ENCODE measurements at places on chromosomes 11 and 22.

GRCh38 chr11:24872186-24872585 is 375.3 kb downstream of the LUZP2 start:
- no peak for DNase-seq

DNA sequence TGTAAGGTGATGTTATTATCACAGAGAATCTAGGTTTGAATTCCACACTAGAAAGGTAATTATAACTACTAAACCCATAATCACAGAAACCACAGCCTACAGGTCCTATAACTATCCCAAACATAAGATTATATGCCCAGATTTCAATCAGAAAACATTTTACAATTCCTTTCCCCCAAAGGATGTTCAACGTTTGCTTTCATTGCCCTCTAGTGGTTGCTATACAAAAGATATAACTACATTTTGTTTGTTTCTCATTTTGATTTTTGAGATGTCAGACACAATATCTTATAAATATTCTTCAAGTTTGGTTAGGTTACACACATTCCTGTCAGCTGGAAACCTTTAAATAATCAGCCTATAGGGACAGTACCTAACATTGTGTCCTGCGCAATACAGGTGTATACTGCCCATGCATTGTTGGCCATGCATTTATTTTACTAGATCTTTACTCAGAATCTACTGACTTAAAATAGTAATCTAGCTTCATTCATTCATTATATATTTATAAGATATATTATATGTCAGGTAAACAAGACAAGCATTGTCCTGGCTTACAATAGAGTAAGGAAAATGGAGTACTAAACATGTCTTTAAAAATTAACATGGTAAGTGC is 530.5 kb upstream of the CCDC90B start:
- DNase-seq: peak; percentile 14

GRCh38 chr22:30212363-30212995 is 34.1 kb downstream of the LIF start:
- peak; percentile 98 for DNase-seq

GRCh38 chr11:4626207-4627099 is 10.8 kb upstream of the OR51D1 start:
- DNase-seq: peak; percentile 8

- no peak for DNase-seq
These were observed 88.5 kb downstream of the TENM4 start for GRCh38 chr11:79352349-79352703.

DNA sequence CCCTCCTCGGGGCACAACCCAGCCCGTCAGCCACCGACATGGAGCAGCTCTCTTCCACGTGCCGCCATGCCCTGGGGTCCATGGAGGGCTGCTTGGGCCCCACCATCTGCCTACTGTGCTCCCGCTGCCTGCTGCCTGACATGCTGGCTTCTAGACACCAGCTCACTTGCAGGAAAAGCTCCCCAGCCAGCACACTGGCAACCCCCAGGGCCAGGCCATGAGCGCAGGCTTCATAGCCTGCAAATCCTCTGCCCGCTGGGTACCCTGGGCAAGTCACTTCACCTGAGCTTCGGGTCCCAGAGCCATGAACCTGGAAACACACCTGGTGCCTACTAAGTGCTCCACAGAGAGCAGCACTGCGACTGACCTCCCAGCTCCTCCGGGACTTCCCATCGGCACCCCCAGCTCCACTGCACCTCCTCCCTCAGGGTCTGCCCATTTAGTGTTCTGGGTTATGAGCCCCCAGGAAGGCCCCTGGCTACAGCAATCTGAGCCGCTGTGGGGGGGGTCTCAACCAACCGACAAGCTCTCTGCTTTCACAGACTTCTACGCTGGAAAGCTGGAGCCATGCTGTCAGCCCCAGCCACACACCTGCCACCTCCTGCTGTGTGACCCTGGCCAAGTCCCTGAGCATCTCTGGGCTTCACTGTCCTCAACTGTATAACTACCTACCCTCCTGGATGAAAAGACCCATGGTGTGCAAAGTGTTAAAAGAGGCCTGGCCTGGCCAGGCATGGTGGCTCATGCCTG is 139.2 kb downstream of the CRYBB2 start:
- DNase-seq: no peak

GRCh38 chr11:12818333-12819015 is 144.3 kb downstream of the TEAD1 start:
- DNase-seq: peak; percentile 90

- peak; percentile 87 for DNase-seq
These were observed 53.7 kb downstream of the PARVA start for GRCh38 chr11:12430954-12431595.

- DNase-seq: no peak
These were observed 17.0 kb downstream of the TNKS1BP1 start for GRCh38 chr11:57307666-57308270.

DNA sequence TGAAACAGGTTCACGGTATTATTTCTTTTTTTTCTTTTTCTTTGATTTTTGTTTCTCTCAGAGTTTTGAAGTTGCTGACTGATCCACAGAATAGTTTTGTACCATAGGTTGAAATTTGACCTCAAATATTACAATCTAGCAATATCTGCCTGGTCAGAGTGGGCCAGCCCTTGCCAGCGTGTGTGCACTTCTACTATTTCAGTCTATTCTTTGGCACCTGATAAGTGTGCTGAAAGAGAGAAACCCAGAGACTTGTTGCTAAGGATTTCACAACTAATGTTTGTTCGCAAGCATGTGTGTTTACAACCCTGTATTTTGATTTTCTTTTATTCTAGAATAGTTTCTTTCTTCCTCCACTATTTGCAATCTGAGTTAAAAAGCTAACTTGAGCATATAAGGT is 1125.2 kb upstream of the CNTN5 start:
- DNase-seq: no peak

- no peak for DNase-seq
These were observed 45.0 kb downstream of the PDE2A start for GRCh38 chr11:72629266-72629665.

DNA sequence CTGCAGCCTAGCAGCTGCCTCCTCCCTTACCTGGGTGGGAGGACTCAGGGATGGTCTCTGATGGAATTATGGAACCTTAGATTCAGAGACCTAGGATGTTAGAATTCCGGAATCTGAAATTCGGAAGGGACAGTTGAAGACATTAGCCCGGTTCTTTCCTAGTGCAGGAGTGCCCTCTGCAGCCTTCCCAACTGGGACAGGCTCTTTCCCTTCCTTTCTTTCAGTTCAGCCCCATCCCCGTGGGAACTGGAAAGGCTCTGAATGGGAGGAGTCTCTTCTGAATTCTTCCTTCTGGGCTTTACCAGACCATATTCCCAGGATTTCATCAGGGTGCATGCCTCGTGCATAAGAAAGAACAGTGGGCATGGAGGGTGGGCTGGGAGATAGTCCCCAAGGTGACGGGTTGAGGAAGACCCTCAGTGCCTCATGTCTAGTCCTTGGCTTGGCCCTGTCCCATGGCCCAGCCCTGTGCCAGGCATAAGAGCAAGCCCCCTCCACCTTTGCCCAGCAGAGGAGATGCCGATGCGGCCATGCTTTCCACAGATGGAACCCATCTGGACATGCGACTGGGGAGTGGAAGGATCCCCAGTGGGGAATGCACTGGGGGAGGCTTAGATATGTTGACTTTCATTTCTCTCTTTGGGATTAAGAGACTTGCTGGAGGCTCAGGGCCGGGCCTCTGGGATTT is 14.4 kb downstream of the DNAJB13 start:
- DNase-seq: no peak

DNA sequence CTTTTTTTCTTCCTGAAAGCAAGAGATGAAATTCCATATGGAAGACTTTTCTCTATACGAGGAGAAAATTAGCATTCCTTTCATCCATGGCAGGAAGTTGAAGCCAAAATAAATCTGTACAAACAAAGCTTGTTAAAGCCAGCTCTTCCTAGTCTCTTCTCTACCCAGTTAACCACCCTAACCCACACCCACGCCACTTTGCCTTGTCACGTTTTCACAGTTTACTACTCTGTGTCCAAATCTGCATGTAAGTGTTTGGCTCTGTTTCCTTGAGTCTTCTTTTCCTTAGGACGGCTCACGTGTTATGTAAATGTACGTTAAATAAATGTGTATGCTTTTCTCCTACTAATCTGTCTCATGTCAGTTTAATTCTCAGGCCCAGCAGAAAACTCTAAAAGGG is 7.1 kb upstream of the HMOX1 start:
- no peak for DNase-seq

DNA sequence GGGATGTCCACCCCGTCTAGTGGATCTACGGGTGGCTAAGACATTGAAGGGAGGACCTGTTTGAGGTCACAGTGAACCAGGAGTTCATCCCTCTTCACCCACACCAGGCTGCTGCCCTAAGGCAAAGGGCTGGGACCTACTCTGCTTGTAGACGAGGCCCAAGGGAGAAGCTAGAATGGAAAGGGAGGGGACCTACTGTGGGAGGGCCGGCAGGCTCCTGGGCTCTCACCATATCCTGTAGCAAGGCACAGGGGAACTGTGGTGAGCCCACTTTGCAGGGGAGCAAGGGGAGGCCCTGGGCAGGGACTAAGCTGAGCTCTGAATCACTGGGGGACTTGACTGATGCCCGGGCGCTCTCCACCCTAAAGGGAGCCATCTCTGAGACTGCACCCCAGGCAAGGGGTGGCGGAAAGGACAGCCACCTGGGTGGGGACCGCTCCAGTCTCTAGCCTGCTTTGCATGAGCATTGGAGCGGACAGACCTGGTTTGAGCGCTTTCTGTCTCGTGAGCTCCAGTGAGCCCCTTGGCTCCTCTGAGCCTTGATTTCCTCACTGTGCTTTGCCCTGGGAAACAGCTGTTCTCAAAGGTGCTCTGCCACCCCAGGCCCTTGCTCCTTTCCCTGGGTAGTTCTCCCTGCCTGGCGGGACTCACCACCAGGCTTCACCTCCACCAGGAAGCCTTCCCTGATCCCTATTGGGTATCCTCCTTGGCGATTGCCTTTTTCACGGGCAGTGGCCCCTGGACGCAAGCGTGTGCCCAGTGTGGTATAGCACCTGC is 24.2 kb downstream of the PARVG start:
- DNase-seq: no peak

GRCh38 chr11:108606495-108607160 is 13.1 kb upstream of the EXPH5 start:
- peak; percentile 20 for DNase-seq
